ENCODE measurements at places on chromosomes 16 and 17.

DNA sequence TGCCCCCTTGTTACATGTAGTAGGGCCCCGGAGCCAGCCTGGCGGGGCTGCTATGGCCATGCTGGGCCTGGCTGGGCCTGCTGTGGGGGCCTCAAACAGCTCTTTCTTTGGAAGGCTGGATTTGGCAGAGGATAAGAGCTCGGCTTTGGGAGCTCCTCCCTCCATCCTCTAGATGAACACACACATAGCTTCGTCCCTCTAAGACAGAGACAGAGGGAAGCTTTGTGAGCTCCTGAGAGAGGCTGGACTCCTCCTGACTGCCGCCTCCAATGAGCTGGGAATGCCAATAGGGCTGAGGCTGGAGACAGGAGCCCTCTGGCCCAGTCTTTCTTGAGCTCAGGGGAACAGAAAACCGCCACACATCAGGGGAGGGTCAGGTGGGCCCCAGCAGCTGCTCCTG is 37.3 kb upstream of the CDC42EP4 start:
- DNase-seq = no peak

DNA sequence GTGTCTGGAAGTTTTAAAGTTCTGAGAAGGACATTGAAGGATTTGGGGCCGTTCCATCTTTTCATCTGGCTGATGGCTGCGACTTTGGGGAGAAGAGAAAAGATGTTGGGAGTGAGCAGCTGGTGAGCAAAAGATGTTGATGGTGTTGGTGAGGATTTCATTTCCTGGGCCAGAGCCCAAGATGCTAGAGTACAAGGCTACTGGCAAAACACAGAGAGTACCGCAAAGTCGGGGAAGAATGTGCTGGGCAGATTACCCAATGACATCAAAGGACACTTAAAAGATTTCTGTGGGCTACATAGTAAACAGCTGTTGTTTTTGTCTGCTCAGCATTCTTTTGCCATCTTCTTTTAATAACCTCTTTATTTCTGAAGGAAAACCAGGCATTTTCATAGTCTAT is 49.4 kb upstream of the GAS7 start:
- no peak for DNase-seq

DNA sequence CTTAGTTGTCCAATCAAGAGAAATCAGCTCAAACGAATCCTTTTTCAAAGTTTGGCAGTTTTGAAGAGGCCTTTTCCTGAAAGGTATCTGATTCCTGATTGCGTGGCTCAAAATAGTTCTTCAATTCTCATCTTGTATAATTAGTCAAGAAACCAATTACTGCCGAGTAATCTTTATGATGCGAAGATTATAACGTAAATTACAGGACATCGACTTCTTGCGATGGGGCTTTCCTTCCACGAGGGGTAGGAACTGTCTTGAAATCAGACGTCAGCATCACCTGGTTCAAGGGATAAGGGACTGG is 644 bp upstream of the ARL2BP start:
- DNase-seq = no peak

GRCh38 chr16:79887541-79888540 is 287.3 kb upstream of the MAF start:
- DNase-seq = no peak

GRCh38 chr17:30363715-30364202 is 15.0 kb upstream of the CPD start:
- peak; percentile 86 for DNase-seq

Measured in stimulated activated naive CD4-positive, alpha-beta T cell treated with Interleukin-2 at 50 U/mL for 16 hours (primary cell).